ENCODE measurements at places on chromosomes 5 and 9. TPM values are rescaled to one million over a fixed set of nuclear protein-coding genes. Genes with fewer than 3 reads are reported as not detected.

DNA sequence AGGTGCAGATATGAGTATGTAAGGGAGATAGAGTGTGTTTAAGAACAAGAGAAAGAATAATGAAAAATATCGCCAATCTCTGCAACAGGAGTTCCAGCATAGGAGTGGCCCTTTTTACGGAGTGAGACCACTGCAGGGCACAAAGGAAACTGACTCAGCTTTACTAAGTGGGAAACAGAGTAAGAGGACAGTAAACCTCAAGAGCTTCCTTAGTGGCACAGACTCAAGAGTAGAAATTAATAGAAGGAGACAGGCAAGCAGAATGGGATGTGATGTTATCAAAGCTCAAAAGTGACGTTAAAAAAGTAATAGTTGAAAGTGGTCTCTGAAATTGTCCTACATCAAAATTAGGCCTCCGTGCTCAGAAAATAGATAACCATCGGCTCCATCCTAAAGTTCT is 2.1 kb upstream of the SH3RF2 start:
- no peak for DNase-seq

The EGFL7 gene
- total RNA-seq, result 1.2 TPM

GRCh38 chr9:13967438-13967837 is 346.5 kb downstream of the NFIB start:
- no peak for DNase-seq

The ADGRV1 gene
- not detected for total RNA-seq

- no peak for DNase-seq
Observed at GRCh38 chr5:33524476-33524875, 83.7 kb downstream of the TARS1 start.

- DNase-seq, result no peak
Observed at GRCh38 chr9:20732118-20732517, 48.1 kb downstream of the FOCAD start.

The IFNK gene
- total RNA-seq, result not detected

- DNase-seq, result no peak
Observed at GRCh38 chr5:181120306-181120705, 10.7 kb downstream of the OR2V1 start.
